A673 (cell line): ENCODE measurements at places on chromosomes 5 and 9. TPM values are rescaled to one million over a fixed set of nuclear protein-coding genes. Genes with fewer than 3 reads are reported as not detected.

DNA sequence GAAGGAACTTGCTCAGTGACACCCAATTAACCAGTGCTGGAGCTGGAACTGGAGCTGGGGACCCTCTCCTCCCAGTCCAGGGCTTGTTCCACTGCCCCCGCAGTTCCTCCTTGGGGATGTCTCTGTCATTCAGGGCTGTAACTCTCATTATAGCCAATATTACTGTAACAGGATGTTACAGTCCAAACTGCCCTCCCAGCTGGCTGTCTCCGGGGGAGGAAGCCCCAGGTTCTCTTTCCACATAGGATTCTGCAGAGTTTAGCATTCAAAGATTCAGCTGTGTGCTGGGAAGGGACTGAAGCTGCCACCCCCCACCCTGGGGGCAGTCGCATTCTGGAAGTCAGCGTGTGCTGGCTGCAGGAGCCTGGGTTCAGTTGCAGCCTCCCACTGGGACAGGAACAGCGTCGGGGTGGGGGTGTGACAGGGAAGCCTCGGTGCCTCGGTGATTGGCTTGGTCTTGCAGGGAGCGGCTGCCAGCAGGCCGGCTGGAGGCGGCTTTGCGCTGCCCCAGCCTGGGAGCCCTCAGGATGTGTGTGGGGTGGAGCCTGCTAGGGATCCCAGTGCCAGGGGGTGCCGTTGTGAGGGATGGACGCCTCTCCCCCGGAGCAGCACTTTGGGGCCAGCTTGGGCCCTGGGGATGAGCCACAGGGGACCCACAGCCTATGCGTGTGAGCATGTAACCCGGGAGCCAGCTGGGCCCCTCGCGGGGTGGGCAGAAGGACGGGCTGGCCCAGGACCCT, 101.1 kb downstream of the RGS3 start:
- H3K4me3 ChIP-seq = peak overlapping the region; percentile 33
- peaks cover 21% of the 10 kb centered on the region for H3K4me1 ChIP-seq
- peak; percentile 62 for DNase-seq
- no peaks in the 10 kb centered on the region for H3K27me3 ChIP-seq
- H3K27ac ChIP-seq = no peak overlapping the region

DNA sequence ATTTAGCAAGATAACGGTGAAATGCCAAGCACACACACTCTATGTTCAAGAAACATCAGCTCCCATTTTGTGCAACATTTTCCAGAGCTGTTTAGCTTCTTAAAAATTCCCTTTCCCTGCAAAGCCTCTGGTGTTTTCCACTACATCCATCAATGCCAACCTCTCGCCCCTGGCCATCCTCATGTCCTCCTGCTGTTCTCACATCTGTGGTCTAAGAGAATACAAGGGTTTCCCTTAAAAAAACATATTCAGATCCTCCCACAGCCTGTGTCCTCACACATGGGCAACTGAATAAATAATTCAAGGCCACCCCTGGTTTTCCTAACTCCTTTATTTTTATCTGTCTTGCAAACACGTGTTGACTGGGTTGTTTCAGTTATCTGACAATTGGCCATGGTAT, 70.3 kb downstream of the PAPPA start:
- no peak overlapping the region for H3K4me3 ChIP-seq
- DNase-seq = no peak
- no peak overlapping the region for H3K27ac ChIP-seq
- no peaks in the 10 kb centered on the region for H3K27me3 ChIP-seq

GRCh38 chr9:124284940-124285441, 27.2 kb downstream of the NEK6 start:
- DNase-seq = no peak
- H3K36me3 ChIP-seq = peaks cover 3% of the 10 kb centered on the region
- H3K27me3 ChIP-seq = no peaks in the 10 kb centered on the region
- H3K4me3 ChIP-seq = no peak overlapping the region

DNA sequence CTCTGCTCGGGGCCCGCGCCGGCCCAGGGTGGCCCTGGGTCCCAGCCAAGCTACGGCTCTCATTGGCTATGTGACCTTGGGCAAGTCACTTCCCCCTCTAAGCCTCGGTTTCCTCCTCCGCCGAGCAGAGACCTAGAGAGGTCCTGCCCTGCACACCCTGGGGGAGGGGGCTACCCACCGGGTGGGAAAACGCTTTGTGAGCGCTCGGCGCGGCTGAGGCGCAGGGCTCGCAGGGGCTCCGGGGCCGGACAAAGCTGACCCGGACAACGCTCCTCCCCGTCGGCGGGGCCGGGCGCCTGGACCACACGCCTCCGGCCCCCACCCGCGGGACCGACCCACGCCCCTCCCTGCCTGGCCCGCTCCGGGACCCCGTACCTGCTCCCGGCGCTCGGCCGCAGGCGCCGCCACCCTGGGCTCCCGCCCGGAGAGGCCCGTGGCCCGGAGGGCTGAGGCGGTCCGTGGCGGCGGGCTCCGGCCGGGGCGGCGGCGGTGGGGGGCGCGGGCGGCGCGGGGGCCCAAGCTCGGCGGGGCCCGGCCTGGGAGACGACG, 85.7 kb upstream of the MELK start:
- peak overlapping the region; percentile 77 for H3K27ac ChIP-seq
- peak overlapping the region; percentile 97 for H3K4me3 ChIP-seq
- H3K36me3 ChIP-seq = no peaks in the 10 kb centered on the region
- no peaks in the 10 kb centered on the region for H3K27me3 ChIP-seq
- peaks cover 7% of the 10 kb centered on the region for H3K4me1 ChIP-seq

DNA sequence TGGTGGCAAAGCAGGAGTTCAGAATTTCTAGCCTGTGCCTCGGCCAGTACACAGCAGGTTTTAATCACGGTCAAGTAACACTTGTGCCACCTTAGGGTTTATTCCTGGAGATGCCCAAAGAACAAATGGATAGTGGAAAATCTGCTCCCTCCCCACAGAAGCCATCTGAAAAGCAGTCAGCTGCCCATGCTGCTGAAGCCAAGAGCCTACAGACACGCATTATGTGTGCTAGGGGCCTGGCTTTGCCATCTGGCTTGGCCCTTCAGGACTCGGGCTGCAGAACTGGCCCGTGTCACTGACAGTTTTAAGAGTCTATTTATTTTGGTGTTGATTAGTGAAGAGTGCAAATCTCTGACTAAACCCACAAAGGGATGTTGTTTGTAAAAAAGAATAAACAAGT, 11.1 kb downstream of the ARSB start:
- peaks cover 13% of the 10 kb centered on the region for H3K4me1 ChIP-seq
- no peaks in the 10 kb centered on the region for H3K27me3 ChIP-seq
- H3K27ac ChIP-seq = no peak overlapping the region
- no peaks in the 10 kb centered on the region for H3K36me3 ChIP-seq

DNA sequence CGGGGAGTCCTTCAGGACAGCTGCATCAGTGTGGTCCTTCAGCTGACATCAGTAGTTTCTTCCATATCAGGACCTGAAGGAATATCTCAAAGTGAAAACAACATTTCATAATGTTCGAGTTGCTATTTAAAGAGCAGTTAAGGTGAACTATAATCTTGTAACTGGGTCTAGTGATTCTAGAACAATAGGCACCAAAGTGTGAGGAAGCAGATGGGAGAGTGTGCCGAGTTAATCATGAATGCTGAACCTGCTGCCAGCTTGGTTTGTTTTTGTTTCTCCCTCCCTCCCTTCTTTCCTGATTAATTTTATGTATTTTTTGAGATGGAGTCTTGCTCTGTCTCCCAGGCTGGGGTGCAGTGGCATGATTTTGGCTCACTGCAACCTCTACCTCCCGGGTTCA, 3.6 kb upstream of the PTGR1 start:
- H3K27ac ChIP-seq = no peak overlapping the region
- no peaks in the 10 kb centered on the region for H3K4me1 ChIP-seq
- no peaks in the 10 kb centered on the region for H3K36me3 ChIP-seq
- no peak overlapping the region for H3K4me3 ChIP-seq

GRCh38 chr5:110751902-110752762, 13.3 kb downstream of the SLC25A46 start:
- H3K27ac ChIP-seq = no peak overlapping the region
- no peak overlapping the region for H3K4me3 ChIP-seq
- H3K4me1 ChIP-seq = no peaks in the 10 kb centered on the region
- peaks cover 6% of the 10 kb centered on the region for H3K36me3 ChIP-seq
- H3K27me3 ChIP-seq = no peaks in the 10 kb centered on the region

GRCh38 chr9:37679649-37680402, 29.1 kb downstream of the FRMPD1 start:
- H3K27ac ChIP-seq = no peak overlapping the region
- H3K36me3 ChIP-seq = no peaks in the 10 kb centered on the region
- peaks cover 11% of the 10 kb centered on the region for H3K4me1 ChIP-seq
- no peak for DNase-seq

The NUTM2G gene
- not detected in 2 replicates for total RNA-seq

The AGXT2 gene
- total RNA-seq = not detected in 2 replicates

The SLC25A2 gene
- total RNA-seq = 0.88 and 1.0 TPM in 2 replicates

The GABRA1 gene
- total RNA-seq = not detected in 2 replicates

The MRPS2 gene
- total RNA-seq = 83.2 and 88.8 TPM in 2 replicates
